ENCODE measurements at places on chromosomes 4 and X.

GRCh38 chrX:45006002-45006800, 133.2 kb downstream of the KDM6A start:
- DNase-seq, result no peak

DNA sequence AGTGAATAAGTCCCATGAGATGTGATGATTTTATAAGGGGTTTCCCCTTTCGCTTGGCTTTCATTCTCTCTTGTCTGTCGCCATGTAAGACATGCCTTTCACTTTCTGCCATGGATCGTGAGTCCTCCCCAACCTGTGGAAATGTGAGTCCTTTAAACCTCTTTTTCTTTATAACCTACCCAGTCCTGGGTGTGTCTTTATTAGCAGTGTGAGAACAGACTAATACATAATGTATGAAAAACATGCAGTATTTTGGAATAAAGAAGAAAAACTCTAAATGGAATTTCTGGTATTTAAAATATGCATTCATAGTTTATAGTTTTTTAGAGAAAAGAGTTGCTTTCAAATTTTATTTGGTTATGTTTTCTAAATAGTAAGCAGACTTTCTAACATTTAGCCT, 360.7 kb downstream of the PCDH7 start:
- peak; percentile 1 for DNase-seq

- DNase-seq, result peak; percentile 66
Observed at GRCh38 chrX:13271511-13271910, 48.3 kb downstream of the ATXN3L start.

DNA sequence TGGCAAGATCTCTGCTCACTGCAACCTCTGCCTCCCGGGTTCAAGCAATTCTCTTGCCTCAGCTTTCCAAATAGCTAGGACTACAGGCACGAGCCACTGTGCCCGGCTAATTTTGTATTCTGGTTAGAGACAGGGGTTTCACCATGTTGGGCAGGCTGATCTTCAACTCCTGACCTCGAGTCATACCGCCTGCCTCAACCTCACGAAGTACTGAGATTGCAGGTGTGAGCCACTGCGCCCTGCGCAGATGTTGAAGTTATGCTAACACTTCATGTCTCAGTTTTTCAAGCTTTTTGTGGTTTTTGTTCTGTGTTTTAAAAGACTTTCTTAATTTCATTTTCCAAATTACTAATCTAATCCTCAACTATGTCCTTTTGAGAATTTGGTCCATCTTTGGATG, 154.4 kb upstream of the TLL1 start:
- no peak for DNase-seq

DNA sequence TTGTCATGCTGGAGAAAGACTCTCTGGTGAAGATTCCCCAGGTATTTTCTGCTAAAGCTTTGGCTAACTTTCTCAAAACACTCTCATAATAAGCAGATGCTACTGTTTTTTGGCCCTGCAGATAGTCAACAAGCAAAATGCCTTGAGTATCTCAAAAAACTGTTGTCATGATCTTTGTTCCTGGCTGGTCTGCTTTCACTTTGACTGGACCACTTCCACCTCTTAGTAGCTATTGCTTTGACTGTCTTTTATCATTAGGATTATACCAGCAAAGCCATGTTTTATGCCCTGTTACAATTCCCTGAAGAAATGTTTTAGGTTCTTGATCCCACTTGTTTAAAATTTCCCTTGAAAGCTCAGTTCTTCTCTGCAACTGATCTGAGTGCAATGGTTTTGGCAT, 231.5 kb downstream of the SLC7A11 start:
- DNase-seq, result no peak

DNA sequence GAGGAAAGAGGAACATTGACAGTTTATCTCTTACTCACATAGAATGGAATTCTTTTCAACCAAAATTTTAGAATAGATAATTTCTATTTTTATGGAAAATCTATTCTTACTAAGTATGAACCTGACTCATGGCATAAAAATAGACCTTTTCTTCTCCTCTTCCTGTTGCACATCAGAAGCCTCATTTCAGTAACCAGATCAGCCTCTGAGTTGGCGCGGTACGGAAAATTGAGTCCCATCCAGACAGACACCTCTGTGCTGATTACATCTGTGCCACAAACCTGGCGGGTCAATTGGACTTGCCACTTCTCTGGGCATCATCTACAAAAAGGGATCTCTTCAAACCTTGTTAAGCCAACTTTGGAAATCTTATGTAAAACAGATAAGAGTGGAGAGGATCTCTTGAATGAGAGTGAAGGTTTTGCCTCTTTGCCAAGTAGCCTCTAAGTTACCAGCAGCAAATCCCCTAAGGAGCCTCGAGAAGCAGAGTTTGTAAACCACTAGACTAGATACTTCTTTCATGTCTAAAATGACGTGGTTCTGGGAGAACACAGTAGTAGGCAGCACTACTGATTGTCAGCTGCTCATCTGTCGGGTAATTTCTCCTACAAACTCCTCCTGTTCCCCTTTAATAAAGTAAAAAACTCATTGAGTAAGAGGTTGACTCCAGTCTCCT, 37.4 kb downstream of the TENM3 start:
- DNase-seq, result no peak

GRCh38 chrX:8845469-8845868, 44.3 kb upstream of the FAM9A start:
- DNase-seq, result no peak

GRCh38 chr4:1218634-1219565, 30.0 kb downstream of the CTBP1 start:
- DNase-seq, result peak; percentile 71

GRCh38 chrX:17412692-17413091, 37.7 kb downstream of the NHS start:
- no peak for DNase-seq

GRCh38 chr4:123524958-123525628, 128.5 kb downstream of the SPRY1 start:
- no peak for DNase-seq

Measured in inflammatory macrophage treated with lipopolysaccharide for 4 hours (primary cell).